ENCODE measurements at places on chromosomes 11 and 22.

DNA sequence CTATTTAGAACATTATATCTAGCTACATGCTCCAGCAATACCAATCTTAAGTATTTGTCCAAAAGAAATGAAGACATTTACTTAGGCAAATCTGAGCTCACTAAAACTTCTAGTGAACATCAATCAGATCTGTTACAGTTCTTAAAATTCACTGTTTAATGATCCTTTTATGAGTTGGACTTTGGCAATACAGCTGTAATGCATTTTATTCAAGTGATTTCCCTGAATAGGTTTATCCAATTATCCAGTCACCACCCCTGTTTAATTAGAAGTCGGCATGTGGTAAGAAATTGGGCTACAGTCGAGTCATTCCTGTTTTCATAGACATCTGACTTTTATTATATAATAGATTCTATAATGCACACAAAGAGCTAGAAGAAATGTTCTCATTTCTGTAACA is 1029.0 kb upstream of the TENM4 start:
- DNase-seq = no peak

DNA sequence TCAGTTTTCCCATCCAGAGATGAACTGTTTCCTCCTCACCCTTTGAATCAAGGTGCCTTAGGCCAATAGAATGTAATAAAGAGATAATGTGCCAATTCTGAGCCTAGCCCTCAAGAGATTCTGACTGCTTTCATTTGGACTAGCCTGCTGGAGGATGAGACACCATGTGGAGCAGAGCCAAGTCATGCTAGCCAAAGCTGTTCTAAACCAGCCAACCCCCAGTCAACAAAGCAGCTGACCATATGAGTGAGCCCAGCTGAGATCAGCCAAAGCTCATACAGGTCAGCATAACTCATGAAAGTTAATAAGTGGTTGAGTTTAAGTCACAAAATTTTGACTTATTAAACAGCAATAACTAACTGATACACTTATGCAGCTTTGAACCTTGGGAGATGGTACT is 66.7 kb upstream of the DBX1 start:
- DNase-seq = no peak

DNA sequence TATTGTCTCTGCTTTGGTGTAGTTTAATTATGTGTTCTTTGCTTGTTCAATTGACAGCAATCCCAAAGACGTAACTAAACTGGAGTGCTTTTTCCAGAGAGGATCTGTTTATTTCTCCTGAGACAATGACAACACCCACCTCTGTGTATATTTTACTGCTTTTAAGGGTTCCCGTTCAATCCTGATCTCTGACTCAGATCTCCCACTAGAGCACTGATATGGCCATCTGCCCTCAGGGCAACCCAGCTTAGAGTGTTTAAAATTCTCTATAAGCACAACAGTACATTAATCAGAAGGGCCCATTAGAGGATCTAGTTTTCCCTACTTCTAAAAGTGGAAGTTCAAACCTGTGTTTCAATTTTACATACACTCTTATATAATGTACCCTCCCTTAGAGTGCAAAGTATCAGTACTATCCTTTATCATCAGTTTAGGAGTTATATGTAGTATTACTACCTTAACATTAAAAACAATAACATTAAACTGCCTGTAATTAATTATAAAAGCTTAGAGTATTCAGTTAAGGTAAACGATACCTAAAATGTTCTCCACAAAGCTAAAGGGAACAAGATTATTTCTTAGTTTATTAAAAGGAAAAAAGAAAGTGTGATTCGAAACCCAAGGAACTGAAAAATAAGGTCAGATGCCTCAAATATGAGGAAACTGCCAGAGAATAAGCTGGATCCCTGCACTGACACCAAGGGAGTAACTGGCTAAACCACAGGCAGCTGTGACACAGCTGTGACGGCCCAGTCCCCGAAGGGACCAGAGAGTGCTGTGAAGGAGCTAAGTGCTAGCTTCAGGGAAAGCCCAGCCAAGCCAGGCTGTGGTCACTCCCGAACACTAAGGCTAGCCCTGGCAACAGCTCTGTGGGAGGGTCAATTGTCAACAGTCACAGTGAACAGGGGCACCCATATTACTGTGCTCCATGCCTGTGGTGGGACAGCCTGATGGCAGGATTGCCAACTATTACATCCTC is 15.2 kb downstream of the UFD1 start:
- DNase-seq = no peak

GRCh38 chr22:24030186-24030702 is 19.1 kb downstream of the CABIN1 start:
- no peak for DNase-seq

- DNase-seq = no peak
These were observed 17.6 kb upstream of the LMO1 start for GRCh38 chr11:8281266-8281665.

DNA sequence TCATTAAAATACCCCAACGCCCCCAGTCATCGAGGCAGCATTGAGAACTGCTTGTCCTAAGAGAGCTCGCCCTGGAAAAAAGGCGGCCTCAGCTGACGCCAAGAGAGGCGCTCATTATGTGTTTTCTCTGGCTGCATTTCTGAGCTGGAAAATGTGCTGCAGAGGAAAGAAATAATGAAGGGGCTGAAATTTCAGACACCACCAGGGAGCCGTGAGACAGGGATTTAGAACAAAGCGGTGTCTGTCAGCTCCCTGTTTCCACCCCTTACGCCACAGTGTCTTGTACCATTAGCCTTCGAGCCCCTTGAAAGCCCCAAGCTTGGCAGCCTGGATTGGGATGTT is 14.4 kb downstream of the USH1C start:
- no peak for DNase-seq

DNA sequence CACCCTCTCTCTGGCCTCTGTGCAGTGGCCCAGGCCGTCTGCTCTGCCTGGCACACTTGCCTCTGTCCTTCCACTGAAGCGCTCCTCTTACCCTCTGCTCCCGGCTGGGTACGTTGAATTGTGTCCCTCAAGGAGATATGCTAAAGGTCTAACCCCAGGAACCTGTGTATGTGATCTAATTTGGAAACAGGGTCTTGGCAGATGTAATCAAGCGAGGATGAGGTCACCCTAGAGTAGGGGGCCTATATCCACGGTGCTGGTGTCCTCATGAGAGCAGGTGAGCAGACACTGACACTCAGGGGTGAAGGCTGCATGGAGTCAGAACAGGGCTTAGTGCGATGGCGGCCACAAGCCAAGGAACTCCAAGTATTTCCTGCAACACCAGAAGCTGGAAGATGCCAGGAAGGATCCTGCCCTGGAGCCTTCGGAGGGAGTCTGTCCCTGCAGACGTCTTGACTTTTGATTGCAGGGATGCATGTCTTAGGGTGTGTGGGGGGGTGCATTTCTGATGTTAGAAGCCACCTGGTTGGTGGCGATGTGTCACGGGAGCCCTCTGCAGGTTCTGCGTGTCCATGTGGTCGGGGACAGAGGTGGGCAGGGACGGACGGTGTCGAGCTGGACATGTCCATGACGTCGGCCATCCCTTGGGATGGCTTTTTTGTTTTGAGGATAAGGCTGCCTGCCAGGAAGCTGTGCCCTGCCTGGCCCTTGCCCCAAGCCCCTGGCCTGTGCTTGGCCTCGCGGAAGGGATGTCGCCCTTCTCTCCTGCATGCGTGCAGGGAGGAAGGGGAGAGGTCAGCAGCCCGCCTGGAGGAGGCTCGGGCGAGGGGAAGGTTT is 68.6 kb downstream of the LRP5 start:
- DNase-seq = no peak

Measured in activated CD4-positive, alpha-beta T cell treated with anti-CD3 and anti-CD28 coated beads, Interleukin-2, amount 50 U/mL, for 16 hours (primary cell).